Hematopoietic multipotent progenitor cell treated with erythropoietin and hydrocortisone succinate and interleukin-3 and kit ligand, for 8 days (in vitro differentiated cells): ENCODE measurements at places on chromosomes 7 and 10.

DNA sequence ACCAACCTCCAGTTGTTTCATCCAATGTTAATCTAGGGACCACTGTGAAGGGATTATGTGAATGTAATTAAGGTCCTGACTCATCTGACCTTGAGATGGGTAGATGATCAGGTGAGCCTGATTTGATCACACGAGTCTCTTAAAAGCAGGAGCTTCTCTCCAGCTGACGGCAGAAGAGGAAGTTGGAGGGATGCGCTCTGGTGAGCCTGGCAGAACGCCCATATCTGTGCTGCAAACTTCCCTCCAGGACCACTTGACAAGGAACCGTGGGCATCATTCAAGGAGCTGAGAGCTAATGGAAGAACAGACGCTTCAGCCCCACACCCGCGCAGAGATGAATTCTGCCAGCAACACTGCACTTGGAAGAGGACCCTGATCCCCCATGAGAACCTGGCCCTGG, 642.4 kb downstream of the TNS3 start:
- DNase-seq, result no peak

DNA sequence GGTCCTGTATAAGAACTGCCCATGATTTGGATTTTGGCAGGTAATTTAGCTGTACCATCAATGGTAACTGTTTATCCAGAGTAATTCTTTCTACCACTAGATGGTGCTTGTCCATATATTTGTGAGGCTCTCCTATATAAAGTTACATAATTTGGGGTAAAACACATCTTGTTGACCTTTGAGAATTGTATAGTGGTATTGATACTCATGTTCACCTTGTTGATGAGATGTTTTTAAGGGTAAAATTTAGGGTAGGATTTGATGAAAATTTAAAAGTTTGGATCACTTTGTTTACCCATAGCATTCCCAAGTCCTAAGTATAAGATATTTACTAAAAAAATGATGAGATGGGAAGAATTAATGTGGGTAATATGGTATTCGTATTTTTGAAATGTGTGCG, 31.6 kb downstream of the ST7 start:
- DNase-seq, result peak; percentile 68

DNA sequence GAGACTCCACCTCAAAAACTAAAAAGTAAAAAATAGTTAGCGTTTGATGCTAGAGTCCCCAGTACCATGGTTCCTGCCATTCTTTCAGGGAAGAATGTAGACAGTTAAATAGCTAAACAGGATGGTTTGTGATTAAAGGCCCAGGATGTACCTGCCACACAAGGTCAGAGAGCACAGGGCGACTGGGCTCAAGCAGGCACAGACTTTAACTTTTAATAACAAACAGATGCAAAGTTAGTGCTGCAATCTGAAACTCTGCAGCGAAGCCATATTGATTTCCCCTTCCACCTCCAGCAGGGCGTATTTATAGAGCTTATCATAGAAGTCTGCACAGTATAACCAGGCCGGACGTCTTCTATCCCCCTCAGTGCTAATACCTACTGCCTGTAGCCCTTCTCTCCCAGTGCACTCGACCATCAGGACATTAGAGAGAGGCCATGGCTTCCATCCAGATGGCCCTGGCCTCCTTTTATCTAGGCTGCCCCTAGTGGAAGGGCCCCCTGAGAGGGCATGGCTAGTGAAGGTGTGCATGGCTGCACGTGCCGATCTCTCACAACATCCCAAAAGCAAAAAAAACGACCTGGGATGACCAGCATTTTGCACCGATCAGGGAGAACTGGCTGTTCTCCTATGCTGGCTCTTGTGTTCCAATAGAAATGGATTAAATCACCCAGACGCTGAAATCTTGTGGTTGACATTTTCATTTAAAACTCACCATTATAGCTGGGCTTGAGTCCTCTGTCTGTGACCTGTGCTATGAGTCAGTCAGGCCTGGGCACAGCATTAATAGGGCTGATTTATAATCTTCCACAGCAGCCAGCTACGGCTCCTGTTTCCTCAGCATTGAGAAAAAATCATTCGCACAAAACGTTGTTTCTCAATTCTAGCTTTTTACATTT, 7.6 kb upstream of the BAG3 start:
- DNase-seq, result no peak

GRCh38 chr10:33422471-33423153, 88.1 kb upstream of the NRP1 start:
- DNase-seq, result no peak

DNA sequence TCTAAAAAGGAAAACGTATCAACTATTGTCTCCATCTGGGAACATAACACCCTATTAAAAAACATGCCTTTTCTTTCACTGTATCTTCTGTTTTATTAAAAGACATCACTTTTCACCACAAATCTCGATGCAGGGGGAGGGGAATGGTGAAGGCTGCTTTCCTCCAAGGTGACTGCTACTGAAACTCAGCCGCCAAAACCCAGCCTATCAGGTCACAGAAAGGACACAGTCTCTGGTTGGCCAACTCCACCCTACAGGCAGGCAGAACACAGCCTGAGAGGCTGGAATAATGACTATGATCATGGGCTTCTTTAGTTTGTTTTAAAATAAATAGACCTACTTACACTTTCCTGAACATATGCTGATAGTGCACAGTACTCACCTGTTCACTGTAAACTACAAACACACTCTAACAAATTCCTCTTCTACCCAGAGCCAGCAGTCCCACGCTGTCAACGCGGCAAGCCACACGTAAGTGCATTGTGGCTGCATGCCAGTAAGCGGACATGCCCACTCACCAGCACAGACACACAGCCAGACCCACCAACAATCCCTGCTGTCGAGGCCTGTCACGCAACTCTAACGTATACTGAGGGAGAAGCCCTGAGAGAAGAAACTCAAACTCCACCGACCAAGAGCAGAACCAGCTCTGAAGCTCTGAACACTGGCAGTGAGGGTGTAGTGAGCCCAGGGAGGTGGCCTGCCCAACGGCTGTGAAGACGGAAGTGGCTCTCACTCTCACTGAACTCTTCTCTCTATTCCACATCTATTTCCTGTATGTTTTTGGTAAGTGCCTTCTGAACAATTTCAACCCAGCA, 41.8 kb downstream of the NCAPG2 start:
- no peak for DNase-seq

DNA sequence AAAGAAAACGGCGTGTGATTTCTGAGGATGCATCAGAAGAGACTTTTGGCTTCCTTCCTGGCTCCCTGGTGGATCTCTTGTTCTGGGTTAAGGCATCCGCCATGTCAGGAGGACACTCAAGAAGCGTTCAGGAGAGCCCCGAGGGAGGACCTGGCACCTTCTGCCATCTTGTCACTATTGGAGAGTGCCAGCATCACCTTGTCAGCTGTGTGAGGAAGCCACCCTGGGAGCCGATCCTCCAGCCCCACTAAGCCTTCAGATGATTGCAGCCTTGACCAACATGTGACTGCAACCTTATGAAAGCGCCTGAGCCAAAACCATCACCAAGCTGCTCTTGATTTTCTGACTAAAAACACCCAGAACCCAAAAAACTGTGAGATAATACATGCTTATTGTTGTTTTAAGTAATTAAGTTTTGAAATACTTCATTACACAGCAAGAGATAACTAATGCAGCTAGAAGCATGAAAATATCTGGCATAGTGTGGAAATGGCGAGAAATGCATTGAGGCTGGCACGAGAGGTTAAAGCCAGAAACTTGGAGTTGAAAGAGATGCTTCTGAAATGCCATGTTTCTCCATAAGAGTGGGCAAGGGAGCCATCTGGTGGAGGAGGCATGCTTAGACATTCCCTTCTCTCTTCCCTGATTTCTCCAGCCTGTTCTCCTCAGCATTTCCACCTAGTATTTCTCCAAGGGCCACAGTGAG, 5.4 kb upstream of the ZFYVE27 start:
- DNase-seq, result peak; percentile 80

- DNase-seq, result no peak
Observed at GRCh38 chr10:44780426-44780825, 130.7 kb upstream of the TMEM72 start.

GRCh38 chr10:126955934-126956711, 50.9 kb downstream of the DOCK1 start:
- DNase-seq, result no peak

GRCh38 chr7:137882806-137883205, 36.0 kb upstream of the DGKI start:
- no peak for DNase-seq

DNA sequence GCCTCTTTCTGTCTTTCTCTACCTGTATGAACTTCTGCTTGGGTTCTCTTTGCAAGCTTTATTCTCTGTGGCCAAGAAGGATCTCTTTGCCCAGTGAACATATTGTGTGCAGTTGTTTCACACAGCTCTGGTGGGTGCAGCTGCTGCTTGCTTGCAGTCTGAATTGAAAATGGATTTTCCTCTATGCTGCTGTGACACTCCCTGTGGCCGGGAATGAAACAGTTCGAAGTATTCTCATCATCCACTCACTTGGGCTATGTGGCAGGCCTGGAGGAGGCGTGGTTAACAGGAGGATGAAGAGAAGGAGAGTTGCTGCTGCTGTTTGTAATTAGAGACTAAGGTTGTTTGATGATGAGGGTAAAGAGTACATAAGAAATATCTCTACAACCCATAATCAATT, 28.4 kb upstream of the ITGA8 start:
- no peak for DNase-seq

- no peak for DNase-seq
Observed at GRCh38 chr7:134154581-134155130, 27.5 kb downstream of the LRGUK start.

GRCh38 chr7:98115746-98116525, 9.3 kb downstream of the LMTK2 start:
- no peak for DNase-seq

DNA sequence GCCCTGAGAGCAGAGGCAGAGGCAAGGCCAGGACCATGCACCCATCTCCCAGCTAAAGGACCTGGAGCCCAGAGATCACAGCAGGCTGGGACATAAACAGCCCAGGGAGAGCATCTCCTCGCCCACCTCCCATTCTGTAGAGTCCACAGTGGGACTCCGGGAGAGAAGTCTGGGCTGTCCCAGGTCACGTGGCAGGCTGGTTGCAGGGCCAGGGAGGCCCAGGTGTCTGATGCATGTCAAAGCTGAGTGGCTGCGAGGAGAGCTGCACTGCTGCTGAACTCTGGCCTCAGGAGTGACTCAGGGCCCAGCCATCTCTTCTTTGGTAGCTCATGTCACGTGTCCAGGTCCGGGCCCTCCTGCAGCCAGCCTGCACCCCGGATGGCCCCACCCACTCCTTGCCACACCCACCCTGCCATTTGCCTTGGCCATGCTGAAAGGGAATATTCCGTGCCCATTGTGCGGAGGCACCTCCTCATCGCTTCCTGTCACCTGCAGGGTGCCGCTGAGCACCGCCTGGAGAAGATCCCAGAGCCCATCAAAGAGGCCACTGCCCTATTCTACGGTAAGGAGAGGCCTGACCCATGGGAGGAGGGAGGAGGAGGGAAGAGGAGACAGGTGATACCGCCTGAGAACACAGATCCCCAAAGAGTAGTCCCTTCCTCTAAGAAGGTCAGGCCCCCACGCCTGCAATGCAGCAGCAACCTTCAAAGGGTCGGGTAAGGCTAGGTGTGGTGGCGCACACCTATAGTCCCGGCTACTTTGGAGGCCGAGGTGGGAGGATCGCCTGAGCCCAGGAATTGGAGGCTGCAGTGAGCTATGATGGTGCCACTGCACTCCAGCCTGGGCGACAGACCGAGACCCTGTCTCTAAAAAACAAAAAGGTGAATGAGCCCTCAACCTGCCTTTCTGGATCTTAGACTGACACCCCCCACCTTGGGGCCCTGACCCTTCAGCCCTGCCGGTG, 12.6 kb upstream of the SH2B2 start:
- DNase-seq, result no peak

GRCh38 chr10:35882422-35883150, 240.5 kb upstream of the FZD8 start:
- no peak for DNase-seq

DNA sequence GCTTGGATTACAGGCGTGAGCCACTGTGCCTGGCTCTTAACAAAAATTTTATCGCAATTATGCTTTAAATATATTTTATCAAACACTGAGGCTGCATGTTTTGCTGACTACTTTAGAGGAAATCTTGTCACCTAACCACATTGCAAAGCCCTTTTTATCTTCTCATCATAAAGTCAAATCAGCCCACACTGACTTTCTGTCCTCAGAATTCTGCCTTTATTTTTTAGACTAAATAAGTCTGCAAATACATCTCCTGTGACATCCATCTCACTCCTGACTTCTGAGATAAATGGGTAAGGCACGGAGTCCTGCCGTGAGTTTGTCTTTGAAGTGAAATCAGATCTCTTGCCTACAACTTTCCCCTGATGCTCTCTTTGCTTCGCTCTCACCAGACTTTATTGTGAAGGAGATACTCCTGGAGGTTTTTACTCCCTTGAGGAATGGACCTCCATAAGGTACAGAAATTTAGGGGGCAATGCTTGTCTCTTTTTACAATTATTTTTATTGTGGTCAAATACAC, 23.5 kb upstream of the UCMA start:
- no peak for DNase-seq

- DNase-seq, result no peak
Observed at GRCh38 chr7:69780379-69780778, 182.1 kb downstream of the AUTS2 start.

DNA sequence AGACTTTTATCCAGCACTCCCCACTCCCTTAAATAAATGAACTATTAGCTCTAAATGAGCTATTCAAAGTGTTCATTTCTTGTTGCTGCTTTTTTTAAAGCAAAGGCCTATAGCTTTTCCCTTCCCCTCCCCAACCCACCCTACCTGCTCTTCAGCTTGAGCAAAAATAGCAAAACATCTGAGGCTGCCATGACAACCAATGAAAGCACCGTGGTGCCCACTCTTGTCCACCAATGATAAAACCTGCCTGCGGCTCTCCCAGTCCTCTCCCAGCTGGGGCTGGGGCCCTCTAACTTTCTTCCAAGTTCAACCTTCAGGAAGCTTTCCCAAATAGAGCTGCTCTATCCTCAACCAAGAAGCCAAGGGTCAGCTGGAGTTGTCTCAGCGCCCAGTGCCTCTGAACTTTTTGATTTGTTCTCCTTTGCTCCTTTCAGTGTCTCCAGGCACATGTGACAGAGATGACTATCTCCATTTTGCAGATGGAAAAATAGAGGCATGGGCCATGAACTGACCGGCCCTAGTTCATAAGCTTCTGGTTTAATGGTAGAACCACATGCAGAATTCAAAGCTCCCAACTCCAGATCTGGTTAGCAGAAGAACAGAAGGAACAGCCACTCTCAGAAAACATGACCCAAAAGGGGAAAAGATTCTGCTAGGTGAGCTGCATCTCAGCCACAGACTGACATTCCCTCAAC, 47.7 kb downstream of the PIK3AP1 start:
- no peak for DNase-seq

DNA sequence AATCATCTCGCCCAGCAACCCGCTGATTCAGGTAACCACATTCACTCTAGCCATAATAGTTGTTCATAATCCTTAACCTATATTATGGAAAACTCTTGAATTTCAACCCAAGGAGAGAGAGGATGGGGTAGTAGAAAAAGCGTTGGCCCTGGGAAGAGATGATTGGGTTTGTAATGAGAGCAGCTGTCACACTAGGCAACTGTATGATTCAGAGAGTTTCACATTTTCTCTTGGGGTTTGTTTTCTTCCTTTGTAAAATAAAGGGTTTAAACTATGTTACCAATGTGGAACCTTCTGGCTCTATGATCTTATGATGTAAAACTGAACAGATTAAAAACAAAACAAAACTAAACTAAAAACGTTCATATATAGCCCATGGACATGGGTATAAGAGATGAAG, 705.2 kb upstream of the IGFBP3 start:
- DNase-seq, result no peak

GRCh38 chr7:29146888-29147609, 712 bp upstream of the CPVL start:
- DNase-seq, result peak; percentile 88

- DNase-seq, result no peak
Observed at GRCh38 chr10:19119191-19119590, 70.6 kb downstream of the MALRD1 start.
